ENCODE measurements at places on chromosomes 6 and 20.

DNA sequence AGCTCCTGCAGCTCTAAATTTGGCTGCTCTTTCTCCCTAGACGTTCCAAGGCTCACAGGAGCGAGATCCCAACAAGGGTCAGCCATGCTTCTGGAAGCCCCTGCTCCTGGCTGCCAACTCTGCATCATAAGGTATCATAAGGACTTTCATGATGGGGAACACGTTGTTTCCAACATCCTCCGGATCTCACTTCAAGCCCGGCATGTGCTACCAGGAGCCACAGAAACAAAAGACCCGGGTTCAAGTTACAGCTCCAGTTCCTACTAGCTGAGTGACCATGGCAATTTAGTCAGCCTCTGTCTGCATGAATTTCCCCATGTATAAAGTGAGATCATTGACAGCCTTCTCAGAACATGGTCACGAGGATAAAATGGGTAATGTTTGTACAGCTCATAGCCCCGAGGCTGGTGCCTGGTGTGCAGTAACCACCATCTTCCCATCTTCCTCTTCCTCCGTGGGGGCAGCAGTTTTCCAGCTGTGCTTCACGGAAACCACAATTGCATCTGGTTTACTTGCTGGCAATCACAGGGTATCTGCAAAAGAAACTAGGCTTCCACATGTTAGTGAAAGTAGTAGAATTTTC lies 209.0 kb upstream of the ECI2 start:
- DNase-seq = no peak

GRCh38 chr20:59771506-59772372 lies 161.7 kb downstream of the SYCP2 start:
- DNase-seq = no peak

DNA sequence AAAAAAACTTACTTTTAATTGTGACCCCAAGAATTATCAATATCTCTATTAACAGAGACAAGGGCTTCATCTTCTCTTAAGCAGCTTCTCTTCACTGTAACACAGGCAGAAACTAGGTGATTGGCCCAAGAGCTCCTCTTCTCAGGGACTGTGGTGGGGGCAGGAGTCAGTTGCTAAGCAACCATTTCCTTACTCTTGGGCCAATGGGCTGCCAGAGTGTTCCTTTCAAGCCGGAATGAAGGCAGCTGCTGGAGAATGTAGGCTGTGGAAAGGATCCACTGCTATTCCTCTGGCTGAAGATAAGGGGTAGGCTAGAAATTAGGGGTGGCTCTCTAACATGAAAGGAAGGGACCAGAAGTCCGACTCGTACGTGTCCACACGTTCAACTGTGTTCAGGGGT lies at the start of gene SEL1L2:
TSS of gene SEL1L2 (minus strand) at position 150 of the 400 bp plus-strand sequence. CDS start at position 70, 80 bp downstream.
- no peak for DNase-seq

DNA sequence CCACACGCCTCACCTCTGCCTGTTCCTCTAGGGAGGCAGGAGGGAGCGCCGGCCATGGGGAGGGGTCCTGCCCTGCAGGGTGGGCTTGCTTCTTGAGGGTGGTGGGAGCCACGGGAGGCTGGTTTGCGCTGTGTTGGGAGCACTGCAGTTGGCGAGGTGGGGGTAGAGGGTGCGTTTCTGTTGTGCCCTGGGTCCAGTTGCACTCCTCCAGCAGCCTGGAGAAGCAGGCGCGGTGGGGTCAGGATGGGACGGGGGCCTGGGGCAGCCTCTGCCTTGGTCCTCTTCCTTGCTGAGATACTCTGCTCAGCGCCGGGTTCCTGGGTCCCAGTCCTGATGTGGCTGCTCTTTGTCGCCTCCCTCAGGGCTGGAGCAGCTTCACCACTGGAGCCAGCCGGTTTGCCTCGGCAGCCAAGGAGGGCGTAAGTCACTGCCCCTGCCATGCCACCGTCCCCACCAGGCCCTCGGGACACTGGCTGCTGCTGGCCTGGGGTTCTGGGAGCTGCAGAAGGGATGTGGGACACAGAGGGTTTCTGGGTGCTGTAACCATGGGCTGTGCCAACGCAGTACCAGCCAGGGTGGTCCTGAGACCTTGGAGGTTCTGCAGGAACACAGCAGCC lies 8.4 kb downstream of the ARFGAP1 start:
- no peak for DNase-seq

DNA sequence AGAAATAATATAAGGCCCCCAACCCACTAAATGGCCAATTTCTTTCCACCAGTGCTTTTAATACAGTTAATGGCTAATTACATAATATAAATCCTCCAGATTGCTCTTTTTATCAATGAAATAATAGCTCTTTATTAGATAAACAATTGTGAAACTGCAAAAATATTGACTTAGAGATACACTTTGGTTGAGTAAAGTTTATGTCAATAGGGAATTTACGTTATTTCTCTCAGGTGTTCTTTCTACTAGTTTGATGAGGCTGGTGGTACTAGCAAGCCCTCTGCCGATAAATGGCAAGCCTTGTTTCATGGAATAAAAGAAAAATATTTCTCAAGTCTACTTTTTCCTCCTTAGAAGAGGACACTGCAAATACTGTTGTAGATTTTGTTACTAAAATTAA lies 18.9 kb downstream of the RFX6 start:
- no peak for DNase-seq

DNA sequence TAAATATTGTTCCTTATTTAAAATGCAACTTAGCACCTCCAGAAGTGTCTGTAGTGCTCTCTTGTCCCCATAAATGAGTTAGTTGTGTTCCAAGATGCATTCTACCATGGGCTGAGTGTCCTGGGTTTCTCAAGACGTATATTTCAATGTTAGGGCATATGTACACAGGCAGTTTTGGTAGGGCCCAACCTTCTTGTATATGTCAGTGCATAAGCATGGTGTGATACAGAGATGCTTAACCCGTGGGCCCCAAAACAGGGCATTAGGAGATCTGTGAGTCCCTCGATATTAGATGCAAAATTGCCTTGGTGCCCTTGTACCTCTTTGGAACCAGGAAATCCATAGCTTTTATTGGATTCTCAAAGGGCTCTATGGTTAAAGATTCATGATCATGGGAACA lies 91.5 kb upstream of the HIVEP1 start:
- no peak for DNase-seq

GRCh38 chr6:15588971-15589634 lies 73.7 kb downstream of the DTNBP1 start:
- DNase-seq = no peak

DNA sequence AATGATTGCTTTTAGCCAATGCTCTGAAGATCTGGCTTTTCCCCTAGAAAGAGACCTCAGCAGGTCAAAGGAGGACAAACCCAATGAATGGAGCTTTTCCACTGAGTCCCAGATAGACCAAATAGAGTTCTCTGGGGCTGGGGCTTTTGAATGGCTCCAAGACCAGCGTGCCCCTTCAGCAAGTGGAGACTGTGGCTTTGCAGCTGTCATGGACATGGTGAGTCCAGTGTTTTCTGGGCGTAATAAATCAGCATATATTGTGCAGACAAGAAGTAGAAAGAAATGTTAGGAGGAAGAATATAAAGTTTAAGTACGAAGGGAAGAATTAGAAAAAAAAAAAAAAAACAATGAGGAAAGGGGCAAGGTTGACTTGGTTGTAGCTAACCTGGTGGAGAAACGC lies 28.1 kb downstream of the ULBP1 start:
- DNase-seq = no peak

DNA sequence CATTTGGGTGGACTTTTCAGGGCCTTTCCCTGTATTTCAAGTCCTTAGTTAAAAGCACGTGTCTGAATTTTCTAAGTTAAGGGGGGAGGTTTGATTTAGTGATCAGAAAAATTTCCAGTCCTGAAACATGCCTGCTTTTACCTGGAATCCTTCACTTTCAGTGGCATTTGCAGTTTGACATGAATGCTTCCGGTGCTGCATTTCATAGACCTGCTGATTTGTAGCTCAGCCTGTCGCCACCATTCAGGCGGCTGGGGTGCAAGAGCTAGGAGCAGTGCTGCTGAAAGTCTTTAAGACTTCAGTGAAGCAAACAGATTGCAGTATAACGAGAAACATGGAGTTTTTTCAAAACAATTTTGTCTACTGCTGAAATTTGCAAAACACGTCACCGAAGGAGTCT lies 14.0 kb downstream of the RPS6KA2 start:
- no peak for DNase-seq

- DNase-seq = no peak
Measured at GRCh38 chr6:27726619-27727023, 185.6 kb downstream of the OR2B2 start.

DNA sequence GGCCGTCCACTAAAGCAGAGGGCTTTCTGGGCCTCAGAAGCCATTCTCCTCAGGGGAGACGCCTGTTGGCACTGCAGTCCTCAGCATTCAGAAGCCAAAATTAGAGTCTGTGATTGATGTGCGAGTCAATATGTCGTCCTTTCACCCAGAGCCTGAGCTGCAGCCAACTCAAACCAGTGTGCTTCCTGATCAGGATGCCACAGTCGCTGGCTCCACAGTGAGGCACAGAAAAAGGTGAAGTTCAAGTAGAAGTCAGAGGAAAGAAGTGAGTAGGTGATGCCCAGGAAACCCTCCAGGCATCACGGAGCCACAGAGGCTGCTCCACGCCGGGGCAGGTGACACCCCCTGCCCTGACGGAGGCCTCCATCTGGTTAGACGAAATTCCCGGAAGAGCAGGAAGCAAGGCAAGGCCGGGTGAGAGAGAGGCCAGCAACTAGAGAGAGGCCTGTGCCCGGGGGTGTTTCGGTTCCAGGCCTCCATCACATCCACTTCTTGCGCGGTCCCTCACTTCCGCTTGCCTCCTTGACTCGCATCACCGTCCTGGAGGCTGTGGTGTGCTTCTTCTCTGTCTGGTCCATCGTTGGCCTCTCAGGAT lies 177.7 kb upstream of the SNX9 start:
- DNase-seq = no peak

All from activated CD4-positive, alpha-beta T cell treated with anti-CD3 and anti-CD28 coated beads, Interleukin-2, amount 50 U/mL, for 24 hours (primary cell).